Foreskin melanocyte (primary cell): ENCODE measurements at places on chromosomes 11 and 22.

DNA sequence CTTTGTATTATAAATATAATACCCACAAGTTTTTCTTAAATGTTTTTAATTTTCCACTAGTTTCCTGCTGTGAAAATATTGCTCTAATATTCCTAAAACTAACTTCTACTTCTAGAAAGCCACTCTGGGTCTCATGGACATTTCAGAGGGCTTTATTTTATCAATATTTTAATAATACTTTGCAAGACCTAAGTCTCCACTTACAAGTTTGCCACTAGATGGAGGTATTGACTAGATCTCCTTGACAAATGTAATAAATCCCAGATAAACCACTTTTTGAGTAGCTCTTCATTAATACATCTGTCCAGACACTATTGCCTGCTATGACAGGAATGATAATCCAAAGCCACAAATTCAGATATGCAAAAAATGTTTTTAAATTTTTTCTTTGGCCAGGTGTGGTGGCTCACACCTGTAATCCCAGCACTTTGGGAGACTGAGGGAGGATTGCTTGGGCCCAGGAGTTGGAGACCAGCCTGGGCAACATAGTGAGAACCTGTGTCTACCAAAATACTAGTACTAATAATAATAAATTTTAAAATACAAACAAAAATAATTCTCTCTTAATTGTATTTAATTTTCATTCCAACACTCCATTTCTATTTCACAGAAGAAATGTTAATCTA lies 3.5 kb upstream of the ACAT1 start:
- peak; percentile 35 for DNase-seq

GRCh38 chr11:120168108-120168959 lies 30.4 kb upstream of the TRIM29 start:
- DNase-seq = no peak

DNA sequence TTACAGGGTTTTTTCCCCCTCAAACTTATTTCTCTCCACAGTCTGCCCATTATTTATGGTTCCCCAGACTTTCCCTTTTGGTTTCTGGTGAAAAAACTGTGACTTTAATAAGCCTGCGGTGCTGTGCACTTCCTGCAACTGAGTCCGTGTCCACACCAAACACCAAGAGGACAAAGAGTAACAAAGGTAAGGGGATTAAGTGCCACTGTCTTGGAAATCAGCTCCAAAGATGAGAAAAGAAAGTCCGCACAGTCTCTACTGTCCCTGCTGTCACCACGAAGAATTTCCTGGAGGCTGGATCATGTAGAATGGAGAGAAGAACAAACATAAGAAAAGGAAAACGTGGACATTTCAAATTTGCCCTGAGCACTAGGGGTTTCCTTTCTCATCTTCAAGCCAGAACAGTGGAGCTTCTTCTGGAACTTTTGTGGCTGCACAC lies 17.9 kb upstream of the PRAME start:
- DNase-seq = no peak

GRCh38 chr11:62909107-62909894 lies 11.9 kb downstream of the CHRM1 start:
- peak; percentile 65 for DNase-seq

DNA sequence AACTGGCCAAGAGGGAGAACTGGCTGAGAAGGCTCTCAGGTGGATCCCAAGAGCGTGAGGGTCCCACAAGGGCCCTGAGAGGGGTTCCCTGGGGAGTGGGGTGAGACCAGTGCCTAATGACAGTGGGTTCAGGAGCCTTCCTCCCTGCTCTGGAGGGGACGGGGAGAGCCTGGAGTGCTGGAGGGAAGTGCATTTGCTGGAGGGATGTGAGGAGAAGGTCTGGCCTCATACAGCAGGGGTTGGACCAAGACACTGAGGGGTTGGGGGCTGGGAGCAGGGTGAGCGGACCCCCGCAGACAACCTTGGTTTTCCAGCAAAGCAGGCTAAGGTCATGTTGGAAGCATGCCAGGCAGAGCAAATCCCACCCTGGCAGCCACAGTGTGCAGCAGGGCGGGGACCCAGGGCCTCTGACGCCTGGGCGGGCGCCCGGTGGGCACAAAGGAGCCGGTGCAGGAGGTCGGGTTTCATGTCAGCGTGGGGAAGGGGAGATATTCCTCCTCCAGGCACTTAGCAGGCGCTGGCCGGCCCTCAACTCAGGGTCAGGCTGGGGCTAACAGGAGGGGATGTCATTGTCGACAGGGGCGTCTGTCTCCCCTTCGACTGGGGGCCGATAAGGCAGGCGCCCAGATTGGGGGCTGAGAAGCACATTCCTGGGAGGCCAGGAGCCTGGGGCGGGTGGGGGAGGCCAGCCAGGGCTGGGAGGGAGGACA lies 3.1 kb upstream of the DERL3 start:
- DNase-seq = no peak

- peak; percentile 4 for DNase-seq
Measured at GRCh38 chr11:18705651-18706281, 7.2 kb downstream of the TMEM86A start.

DNA sequence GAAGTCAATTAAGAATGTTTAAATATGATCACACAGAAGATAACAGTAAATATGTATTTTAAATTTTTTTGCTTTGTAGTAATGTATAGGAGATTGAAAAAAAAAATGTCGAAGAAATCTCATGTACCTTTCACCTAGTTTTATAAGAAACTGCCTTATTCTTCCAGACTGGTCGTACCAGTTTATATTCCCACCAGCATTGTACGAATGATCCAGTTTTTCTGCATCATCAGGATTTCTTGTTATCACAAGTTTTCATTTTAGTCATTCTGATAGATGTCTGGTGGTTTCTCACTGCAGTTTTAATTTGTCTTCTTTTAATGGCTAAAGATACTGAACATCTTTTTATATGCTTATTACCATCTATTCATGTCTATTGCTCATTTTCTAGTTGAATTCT lies 101.8 kb upstream of the CTSC start:
- DNase-seq = no peak

DNA sequence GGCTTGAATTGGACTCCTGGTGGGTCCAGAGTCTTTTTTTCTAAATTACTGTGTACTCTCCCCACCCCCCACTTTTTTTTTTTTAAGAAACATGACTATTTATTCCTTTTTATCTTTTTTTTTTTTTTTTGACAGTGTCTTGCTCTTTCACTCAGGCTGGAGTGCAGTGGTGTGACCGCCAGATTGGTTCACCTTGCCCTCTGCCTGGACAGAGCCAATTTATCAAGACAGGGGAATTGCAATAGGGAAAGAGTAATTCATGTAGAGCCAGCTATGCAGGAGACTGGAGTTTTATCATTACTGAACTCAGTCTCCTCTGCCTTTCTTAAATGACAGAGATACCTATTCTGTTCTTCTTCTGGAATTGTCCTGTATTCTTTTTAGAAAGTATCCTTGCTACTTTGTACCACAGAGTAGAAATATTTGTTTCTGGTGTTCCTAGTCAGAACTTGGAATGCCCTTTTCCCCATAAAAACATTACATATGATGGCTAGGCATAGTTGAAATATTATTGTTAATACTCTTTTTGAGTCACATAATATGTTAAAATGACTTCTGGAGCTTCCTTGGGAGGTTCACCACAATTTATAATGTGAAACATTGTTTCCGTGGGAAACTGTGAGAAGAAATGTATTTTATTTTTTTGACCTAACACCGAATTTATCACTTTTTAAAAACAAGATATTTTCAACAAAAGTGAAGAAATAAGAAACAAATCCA lies 95.6 kb downstream of the UVRAG start:
- DNase-seq = no peak

- DNase-seq = no peak
Measured at GRCh38 chr22:19196841-19197612, 18.5 kb upstream of the SLC25A1 start.

GRCh38 chr11:123299721-123300120 lies 104.7 kb upstream of the CLMP start:
- no peak for DNase-seq

- no peak for DNase-seq
Measured at GRCh38 chr22:17969701-17970113, 54.7 kb downstream of the MICAL3 start.

DNA sequence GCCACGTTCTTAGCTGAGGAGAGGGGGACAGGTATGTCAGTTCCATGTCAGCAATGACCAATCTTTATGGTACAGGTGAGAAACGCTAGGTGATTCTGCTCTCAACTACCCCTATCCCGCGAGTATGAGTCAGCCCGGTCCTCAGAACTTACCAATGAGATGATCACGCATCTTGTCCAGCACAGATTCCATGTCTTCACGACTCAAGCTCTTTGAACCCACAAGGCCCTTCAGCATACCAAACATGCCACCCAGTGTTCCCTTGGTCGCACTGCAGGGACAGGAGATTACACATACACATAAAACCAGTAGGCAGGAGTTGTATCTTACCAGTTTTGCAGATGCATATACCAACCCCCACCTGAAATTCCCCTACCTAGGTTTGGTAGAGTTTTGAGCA lies 2.9 kb downstream of the SRPRA start:
- no peak for DNase-seq

- DNase-seq = no peak
Measured at GRCh38 chr11:36565031-36565610, 2.7 kb upstream of the RAG1 start.

- DNase-seq = no peak
Measured at GRCh38 chr11:128335729-128336128, 251.6 kb downstream of the ETS1 start.

- no peak for DNase-seq
Measured at GRCh38 chr11:69089258-69089657, 40.5 kb downstream of the TPCN2 start.

DNA sequence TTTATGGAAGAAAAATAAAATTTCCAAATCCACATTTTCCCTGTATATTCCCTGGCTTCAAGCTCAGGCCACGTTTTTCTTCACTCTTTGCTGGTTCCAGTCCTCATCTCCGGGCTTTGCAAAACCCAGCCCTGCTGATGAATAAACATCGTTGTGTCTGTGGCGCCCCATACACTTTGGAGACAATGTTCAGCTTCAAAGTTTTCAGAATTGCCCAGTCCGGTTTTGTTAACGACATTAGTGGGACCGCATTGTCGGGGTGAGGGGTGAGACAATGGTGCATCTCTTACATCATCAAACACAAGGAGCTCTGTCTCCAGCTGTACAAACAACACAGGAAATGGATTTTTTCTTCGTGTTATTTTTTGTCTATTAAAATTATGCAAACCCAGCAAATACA lies 53.4 kb upstream of the HTATIP2 start:
- peak; percentile 58 for DNase-seq
